ENCODE measurements at places on chromosomes 2 and 18. TPM values are rescaled to one million over a fixed set of nuclear protein-coding genes. Genes with fewer than 3 reads are reported as not detected.

GRCh38 chr2:121567957-121568409 is 37.3 kb downstream of the RNU4ATAC start:
- DNase-seq = no peak

DNA sequence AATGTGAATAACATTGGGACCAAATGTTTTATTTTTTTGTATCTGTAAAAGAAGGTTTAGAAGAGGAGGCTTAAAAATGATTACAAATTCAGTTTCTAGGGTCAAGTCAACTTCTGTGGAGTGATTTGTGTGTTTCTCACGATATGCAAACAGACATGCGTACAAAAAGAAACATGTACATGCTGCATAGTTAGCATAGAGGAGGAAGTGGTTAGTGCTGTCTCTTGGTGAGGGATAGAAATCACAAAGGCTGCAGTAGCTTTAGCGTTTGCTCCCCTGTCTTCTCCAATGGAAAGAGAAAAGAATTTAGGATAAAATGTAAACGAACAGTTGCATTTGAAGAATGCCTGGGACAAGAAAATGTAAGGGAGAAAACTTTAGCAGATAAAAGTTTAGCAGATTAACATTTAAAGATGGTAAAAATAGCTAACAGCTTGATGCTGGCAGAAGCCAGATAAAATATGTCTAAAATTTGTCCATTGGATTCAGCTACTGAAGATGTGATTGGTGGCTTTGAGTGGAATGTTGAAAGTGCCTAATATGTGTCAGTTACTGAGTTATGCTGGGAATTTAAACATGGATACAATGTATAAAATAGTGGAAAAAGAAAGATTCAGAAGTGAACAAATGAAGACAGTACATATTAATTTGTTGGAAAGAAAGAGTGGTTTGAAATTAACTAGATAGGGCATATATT is 44.9 kb downstream of the MALT1 start:
- DNase-seq = no peak

- DNase-seq = no peak
Measured at GRCh38 chr2:186195696-186196095, 290.4 kb upstream of the ZC3H15 start.

GRCh38 chr2:78992807-78993517 is 32.5 kb upstream of the REG3G start:
- DNase-seq = no peak

DNA sequence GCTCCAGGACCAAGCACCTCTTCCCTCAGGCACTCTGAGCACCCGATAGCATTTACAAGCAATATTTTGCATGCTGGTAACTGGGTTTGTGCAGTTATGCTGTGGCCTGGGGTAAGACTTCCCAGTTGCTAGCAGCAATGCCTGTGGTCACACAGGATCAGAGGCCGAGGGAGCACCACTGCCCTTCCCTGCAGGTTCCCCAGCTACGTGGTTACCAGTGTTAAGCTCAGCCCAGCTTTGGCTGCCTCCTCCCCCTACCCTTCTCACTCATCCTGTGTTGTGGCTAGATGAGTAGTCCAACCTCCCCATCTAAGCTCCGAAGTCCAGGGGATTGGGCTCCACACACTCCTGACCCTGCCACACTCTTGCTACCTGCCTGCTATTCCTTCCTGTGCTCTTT is 141.1 kb downstream of the CELF4 start:
- DNase-seq = no peak

GRCh38 chr2:240055177-240055917 is 2.0 kb upstream of the OR6B3 start:
- no peak for DNase-seq

DNA sequence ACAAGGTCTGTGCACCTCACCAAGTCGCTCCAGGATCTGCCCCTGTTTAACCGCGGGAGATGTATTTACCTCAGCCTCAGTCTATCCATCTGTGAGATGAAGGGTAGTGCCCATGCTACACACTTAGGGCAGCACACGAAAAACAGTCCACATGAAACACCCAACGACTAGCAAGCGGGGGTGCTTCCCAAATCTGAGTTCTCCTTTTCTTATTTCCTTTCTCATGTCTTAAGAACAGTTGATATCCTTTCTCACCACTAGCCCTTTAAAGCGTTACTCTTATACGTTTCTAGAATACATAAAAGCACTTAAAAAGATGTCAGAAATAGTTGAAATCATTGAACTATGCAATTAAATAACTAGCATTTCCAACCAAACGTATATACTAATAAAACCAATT is 207.3 kb upstream of the PXDN start:
- DNase-seq = no peak

DNA sequence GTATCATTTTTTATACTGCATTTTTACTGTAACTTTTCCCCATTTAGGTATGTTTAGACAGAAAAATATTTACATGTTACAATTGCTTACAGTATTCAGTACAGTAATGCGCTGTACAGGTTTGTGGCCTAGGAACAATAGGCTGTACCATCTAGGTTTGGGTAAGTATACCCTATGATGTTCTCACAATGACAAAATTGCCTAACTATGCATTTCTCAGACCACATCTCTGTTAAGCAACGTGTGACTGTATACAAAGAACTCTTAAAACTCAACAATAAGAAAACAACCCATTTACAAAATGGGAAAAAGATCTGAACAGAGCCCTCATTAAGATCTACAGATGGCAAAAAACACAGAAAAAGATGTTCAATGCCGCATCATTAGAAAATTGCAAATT is 29.4 kb downstream of the FAM210A start:
- no peak for DNase-seq

DNA sequence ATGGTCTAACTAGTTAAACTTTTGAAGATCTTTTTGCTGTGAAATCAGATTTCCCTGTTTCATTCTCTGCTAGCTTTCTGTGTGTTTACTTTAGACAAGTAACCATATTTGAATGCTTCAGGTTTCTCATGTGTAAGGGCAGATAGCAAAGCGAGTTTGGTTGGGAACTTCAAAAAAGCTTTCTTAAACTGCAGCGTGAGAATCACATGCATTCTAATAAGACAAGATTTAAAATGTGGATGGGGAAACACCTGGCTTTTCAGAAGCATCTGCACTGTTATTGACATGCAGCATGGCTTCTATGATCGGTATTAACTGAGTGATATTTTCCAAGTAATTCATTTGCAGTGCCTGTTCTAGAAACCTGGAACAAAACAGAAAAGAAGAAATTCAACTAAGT is 119.3 kb downstream of the ABCA12 start:
- no peak for DNase-seq

Gene HOXD12
- not detected for total RNA-seq

Gene C18orf54
- total RNA-seq = 1.1 TPM

Gene FAM237A
- not detected for total RNA-seq

Gene BMP10
- not detected for total RNA-seq

Gene LBX2
- 0.32 TPM for total RNA-seq

Gene HOXD4
- 2.8 TPM for total RNA-seq

Measured in esophagus muscularis mucosa (tissue), 4 donors.